Kidney glomerular epithelial cell (primary cell): ENCODE measurements at places on chromosomes 11 and 22.

DNA sequence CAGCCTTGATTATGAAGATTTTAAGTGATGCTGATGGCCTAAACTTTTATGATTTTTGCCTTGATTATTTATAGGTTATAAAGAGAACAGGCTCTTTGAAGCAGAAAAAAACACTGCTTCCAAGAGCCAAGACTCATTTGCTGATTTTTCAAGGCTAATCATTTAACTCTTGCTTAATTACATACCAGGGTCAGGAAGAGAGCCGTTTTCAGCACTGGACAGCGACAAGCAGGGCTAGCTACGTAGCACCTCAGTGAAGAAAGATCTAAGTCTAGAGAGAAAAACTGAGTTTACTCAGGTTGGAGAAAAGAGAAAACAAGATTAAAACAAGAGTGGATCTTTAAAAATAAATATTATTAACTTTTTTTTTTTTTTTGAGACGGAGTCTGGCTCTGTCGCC is 615.4 kb upstream of the B3GAT1 start:
- DNase-seq, result peak; percentile 44

DNA sequence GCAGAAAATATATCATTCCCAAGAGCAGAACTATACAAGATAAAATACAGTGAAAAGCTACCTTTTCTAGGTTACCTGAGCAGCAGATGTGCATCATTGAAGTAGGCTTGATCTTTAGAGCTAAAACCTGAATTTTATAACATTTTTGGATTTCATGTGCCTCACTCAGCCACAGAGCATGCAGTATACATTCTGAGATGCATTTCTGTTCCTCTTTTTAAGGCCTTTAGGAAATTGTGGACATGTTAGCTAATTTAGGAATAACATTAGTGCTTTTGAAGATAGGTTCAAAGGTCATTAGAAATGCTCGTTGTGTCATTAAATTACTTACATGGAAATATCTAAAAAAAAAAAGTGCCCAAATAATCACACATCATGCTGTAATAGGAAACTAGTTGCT is 230.6 kb upstream of the PDGFD start:
- no peak for DNase-seq

GRCh38 chr22:33129621-33130020 is 71.4 kb upstream of the SYN3 start:
- DNase-seq, result no peak

GRCh38 chr11:72951193-72951592 is 137.0 kb downstream of the ATG16L2 start:
- no peak for DNase-seq

GRCh38 chr11:19493446-19494213 is 219.0 kb upstream of the NAV2 start:
- no peak for DNase-seq

DNA sequence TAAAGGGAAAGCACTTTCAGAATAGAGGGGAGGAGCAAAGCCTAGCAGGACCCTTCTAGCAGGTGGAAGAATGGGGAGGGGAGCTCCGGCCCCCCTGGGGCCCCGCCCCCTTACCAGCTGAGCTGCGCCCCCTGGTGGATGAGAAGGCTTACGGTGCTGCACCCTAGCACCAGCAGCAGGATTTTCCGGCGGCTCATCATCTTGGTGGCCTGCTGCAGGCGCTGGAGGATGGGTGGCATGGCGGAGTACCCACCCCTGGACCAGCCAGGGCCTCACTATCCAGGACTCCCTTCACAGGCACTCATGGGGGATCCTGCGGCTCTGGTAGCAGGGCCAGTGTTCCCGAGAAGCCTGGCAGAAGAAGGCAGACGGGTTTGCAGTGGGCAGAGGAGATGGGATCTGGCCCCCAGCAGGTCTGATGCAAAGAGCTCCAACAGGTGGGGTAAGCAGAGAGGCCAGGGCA is 3.8 kb downstream of the GAL3ST3 start:
- DNase-seq, result peak; percentile 51

- DNase-seq, result peak; percentile 2
These were observed 27.4 kb downstream of the TSPAN4 start for GRCh38 chr11:870127-870413.
